ENCODE measurements at places on chromosomes 7 and 10. TPM values are rescaled to one million over a fixed set of nuclear protein-coding genes. Genes with fewer than 3 reads are reported as not detected.
A peak's percentile ranks its signal among the peaks of the same experiment; 100 is the strongest.

The STOX1 gene
- total RNA-seq = 0.27 TPM

The CRTAC1 gene
- 23.0 TPM for total RNA-seq

The HMX3 gene
- total RNA-seq = not detected

- DNase-seq = no peak
These were observed 307.5 kb upstream of the SHH start for GRCh38 chr7:156119771-156120170.

DNA sequence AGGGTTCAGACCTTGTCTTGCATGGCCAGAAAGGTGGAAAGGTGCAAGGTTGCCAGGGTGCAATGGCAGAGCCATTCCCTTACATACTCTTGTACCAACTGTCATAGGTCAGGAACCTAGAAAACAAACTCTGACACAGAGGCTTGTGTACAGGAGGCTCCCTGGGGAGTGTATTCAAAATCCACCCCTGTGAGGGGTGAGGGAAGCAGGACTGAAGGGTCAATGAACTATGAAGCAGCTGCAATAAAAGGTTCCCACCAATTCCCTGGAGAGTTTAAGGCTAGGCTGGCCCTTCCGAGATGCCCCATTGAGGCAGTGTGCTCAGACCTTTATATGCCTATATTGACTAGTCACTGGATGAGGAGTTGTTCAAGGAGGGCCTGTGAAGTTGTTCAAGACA is 13.9 kb upstream of the CUZD1 start:
- DNase-seq = no peak

- DNase-seq = no peak
These were observed 1.7 kb downstream of the SHTN1 start for GRCh38 chr10:117003336-117003735.

GRCh38 chr10:60803865-60804264 is 25.6 kb downstream of the CDK1 start:
- no peak for DNase-seq

The COL13A1 gene
- total RNA-seq = 1.0 TPM

The FAM24B gene
- total RNA-seq = 5.4 TPM

The CPA4 gene
- 2.3 TPM for total RNA-seq

DNA sequence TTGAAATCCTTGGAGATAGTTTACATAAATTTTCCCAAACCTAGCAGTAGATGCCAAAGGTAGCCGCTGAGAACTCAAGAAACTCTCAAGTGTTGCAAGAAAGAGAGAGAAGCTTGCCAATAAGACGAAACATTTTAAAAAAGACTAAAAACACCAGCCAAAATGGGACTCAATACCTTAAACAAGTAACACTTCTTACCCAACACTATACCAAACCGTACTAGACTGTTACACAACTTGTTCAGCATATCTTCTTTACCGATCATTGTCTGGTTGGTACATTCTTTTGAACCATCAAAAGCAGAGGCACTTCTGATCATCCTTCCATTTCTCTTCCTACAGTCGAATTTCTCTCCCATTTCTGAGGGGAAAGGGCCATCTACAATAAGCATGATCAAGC is 4.8 kb upstream of the PTPN12 start:
- no peak for DNase-seq

The HGF gene
- total RNA-seq = 48.8 TPM

The NUTM2E gene
- total RNA-seq = not detected

DNA sequence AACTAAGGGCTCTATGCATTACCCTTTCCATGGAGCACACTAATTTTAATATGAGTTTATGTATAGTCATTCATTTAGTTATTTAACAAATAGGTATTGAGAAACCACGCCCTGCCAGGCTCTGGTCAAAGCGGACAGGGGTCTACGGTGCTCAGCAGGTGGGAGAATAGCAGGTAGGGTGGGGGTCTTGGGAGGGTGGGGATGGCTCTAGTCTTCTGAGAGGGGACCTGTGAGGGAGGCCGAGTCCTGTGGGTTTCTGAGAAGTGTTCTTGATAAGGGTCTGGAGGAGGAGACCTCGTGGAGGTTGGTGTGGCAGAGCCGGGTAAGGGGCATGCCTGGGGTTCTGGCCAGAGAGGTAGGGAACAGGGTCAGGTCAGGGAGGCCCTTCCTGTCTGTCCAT is 1.1 kb downstream of the WDFY4 start:
- DNase-seq = no peak

- no peak for DNase-seq
These were observed 9.8 kb downstream of the LRMDA start for GRCh38 chr10:75441196-75441595.

- no peak for DNase-seq
These were observed 54.1 kb upstream of the PPIF start for GRCh38 chr10:79292891-79293746.

DNA sequence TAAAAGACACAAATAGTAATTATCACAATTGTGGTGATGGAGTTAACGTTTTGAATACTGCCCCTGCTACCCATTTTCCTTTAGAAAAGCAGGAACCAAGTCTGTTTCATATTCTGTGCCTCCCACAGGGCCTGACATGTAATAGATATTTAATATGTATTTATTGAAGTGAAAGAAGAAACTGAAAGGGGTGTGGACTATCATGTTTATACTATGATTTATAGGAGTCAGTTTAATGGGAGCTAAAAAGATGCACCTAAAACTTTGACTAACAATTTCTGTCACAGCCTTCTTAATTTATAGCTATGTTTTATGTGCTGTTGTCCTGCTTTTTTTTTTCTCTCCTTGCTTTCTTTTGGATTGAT is 24.1 kb upstream of the BHLHA15 start:
- DNase-seq = no peak

GRCh38 chr7:131654668-131655326 is 98.4 kb upstream of the PODXL start:
- DNase-seq = peak; percentile 94

GRCh38 chr7:90726120-90726519 is 130.0 kb downstream of the CDK14 start:
- no peak for DNase-seq

DNA sequence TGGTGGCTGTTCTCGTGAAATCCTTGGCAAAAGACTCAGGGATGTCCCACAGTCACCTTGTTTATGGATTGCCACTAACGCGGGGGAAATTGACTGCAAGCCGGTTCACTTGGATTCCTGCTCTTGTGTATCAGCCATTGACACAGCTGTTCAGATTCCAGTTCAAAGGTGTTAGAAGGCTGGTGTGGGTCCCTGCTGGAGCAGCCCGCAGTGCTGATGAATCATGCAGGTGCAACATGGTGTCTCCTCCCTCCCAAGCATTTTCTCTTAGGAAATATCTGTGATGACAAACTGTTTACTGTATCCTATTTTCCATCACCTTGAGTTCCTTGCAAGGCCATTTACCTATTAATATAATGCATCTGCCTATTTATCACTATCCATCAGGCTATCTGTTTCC is 170.1 kb downstream of the GATA3 start:
- DNase-seq = no peak

DNA sequence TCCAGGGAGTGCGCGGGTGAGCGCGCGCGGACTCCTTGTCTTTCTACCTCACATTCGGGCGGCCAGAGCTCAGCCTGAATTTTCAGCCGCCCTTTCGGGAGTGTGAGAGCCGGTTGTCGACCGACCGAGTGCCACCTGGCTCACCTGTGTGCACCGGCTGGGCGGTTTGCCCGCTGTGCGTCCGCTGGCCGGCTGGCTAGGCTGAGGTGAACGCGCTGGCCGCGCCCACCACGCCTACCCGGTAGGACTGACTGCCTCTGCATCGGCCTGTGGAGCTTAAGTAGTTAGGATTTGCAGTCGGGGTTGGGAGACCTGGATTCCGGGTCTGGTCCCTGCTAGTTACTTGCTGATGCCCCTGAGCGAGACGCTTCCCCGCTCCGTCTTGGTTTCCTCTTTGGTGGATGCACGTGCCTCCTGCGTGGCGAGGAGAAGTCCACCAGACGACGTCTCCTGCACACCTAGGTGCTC is 553 bp downstream of the TSPAN15 start:
- DNase-seq = no peak

DNA sequence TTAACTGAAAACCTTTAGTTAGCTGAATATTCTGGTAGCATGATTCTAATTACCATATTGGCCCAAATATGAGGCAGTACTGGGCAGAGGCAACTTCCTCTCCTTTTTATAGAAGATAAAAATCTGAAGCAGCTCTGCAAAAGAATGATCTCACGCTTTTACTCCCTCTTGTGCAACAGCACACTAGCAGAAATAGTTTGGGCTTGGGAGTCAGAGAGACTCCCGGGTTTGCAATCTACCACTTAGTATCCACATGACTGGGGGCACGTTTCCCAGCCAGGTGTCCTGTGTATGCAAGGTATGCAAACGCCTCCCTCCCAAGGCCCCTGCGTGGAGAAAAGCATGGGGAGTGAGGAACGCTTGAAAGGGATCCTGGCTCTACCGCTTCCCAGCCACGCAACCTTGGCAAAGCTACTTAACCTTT is 47.2 kb upstream of the RHEB start:
- DNase-seq = no peak

The CNNM1 gene
- not detected for total RNA-seq

The GIMAP4 gene
- 52.8 TPM for total RNA-seq

The TDRD1 gene
- 0.31 TPM for total RNA-seq

DNA sequence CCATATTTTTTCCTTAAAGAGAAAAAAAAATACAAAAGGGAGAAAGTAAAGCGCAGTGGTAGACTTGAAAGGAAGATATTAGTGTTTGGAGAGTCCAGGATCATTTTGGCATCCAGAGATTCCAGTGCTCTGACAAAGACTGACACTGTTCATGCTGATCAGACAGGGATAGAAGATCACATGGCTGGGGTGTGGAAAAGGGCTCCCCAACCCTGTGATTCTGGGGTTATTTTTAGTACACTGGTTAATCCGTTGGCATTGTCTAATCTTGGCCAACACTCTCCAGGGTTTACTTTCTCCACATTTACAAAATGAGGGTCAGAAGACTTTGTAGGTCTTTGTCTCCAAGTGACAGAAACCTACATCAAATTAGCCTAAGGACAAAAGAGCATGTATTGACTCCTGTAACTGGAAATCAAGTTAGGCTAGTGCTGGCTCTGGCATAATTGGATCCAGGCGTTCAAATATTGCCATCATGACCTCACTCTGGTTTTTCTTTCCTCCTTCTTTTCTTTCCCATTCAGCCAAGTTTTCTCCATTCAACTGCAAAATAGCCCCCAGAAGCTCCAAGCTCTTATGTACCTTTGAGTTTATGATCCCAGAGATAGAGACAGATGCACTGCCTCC is 181.6 kb downstream of the PHTF2 start:
- DNase-seq = no peak

- DNase-seq = no peak
These were observed 529.0 kb downstream of the TYW1 start for GRCh38 chr7:67525588-67525987.

- DNase-seq = no peak
These were observed 26.4 kb downstream of the ENTPD1 start for GRCh38 chr10:95782318-95782717.

DNA sequence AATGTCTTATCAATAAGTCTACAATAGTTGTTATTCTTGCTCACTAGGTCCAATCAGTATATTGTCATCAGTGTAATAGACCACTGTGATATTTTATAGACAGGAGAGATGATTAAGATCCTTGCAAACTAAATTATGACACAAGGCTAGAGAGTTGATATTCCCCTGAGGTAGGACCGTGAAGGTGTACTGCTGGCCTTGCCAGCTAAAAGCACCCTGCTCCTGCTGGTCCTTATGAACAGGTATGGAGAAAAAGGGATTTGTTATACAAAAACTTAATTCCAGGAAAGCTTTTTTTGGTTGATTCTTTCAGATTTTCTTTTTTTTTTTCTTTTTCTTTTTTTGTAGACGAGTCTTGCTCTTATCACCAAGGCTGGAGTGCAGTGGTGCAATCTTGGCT is 16.8 kb upstream of the TMEM213 start:
- no peak for DNase-seq

The ATG9B gene
- 0.67 TPM for total RNA-seq

- no peak for DNase-seq
These were observed 213.8 kb downstream of the AHR start for GRCh38 chr7:17512181-17512675.

The ANXA8L1 gene
- total RNA-seq = 0.31 TPM

GRCh38 chr7:21671859-21672258 is 129.0 kb downstream of the DNAH11 start:
- DNase-seq = no peak

DNA sequence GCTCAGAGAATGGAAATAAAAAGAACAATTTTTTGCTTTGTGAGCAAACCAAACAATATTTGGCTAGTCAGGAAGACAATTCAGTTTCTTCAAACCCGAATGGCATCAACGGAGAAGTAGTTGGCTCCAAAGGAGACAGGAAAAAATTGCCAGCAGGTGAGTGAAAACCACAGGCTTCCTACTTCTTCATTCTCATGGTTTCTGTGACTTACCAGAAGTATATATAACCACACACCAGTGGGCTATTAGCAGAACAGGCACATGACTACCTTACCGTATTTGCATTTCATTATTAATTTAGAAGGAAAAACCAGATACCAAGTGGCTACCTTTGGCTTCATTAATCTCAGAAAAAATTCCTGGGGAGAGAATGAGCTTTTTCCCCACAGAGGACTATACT is 8.8 kb downstream of the TDRD1 start:
- no peak for DNase-seq

- peak; percentile 8 for DNase-seq
These were observed 495.6 kb downstream of the RPS24 start for GRCh38 chr10:78529262-78529661.

The CASP2 gene
- 33.8 TPM for total RNA-seq

DNA sequence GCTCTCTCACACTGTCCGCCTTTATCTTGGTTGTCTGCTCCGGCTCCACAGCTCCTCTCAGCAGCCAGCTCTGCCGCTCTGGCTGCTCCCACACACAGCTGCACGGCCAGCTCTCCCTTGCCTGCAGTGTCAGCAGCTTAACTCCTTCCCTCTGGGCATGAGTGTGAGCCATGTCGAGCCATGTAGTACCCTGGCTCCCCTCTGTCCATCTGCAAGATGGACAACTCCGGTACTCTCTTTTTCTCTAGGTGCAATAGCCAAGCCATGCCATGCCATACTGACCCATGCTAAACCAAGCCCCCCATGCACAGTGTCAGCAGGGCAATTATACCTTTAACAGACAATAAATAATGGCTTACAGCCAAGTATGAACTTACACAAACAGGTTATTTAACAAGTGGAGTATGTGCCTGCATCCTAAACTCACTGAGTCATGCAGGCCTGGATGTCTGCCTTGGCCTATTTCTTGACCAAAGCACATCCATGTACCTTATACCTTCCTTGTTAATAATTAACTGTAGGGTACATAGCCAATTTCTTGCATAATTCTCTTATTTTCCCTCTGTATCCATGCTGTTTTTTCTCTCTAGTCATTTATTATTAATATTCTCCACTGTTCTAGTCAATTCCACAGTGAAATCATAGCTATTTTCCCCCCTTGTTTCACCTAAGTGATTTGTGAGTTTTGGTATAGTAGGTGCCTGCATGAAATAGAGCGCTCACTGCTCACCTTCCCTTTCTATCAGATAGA is 170.9 kb downstream of the CDK14 start:
- DNase-seq = peak; percentile 61

The TCTN3 gene
- 26.3 TPM for total RNA-seq

The NKX1-2 gene
- total RNA-seq = not detected

- no peak for DNase-seq
These were observed 37.6 kb downstream of the ENTPD1 start for GRCh38 chr10:95793401-95794045.

The RAB18 gene
- total RNA-seq = 96.9 TPM

Measured in sciatic nerve (tissue), 2 donors.